ENCODE measurements at places on chromosomes 3 and 15.
A peak's percentile ranks its signal among the peaks of the same experiment; 100 is the strongest.

- DNase-seq = no peak
These were observed 45.2 kb upstream of the UMPS start for GRCh38 chr3:124685067-124685466.

DNA sequence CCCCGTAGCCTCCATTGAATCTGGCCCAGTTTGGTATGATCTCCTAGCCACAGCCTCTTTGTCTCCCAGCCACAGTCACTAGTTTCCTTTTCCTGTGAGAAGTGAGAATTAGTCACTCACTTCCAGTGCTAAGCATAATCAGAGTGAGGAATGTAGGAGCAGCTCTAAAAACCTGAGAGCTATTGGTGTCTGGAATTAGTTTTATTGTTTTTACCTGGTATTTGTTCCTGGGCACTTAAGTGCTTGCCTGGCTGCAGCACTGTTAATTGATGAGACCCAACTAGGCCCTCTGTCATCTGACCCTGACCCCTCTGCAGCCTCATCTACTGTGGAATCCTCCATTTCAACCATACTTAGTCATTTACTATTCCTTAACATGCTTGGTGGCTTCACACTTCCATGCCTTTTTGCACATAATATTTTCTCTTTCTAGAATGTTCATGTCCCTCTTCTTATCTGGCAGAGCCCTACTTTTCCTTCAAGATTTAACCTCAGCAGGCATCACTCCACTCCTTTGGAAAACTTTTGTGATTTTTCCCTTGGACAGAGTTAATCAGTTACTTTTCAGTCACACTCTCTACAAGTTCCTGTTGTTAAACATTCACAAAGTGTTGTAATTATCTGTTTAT, 48.8 kb downstream of the PDE8A start:
- no peak for DNase-seq

- no peak for DNase-seq
These were observed 52.0 kb upstream of the LRIG1 start for GRCh38 chr3:66552846-66553245.

DNA sequence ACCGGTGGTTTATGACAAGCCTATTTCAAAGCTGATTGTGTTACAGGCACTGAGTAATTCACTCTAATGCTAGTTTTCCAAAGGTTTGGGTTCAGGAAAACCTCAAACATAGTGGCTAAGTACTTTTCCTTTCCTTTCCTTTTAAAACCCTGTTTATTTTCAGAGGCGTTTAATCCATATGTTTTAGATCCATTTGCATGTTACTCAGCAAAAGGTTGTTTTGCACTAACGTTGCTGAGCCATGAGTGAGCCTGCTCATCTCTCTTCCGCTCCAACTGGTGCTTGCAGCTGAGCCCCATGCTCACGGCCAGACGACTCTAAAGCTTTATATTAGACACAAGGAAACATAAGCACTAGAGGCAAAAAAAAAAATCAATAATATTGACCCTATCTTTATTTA, 9.4 kb downstream of the CEMIP start:
- DNase-seq = peak; percentile 28

- DNase-seq = no peak
These were observed 370.3 kb upstream of the DPPA4 start for GRCh38 chr3:109707617-109708016.

DNA sequence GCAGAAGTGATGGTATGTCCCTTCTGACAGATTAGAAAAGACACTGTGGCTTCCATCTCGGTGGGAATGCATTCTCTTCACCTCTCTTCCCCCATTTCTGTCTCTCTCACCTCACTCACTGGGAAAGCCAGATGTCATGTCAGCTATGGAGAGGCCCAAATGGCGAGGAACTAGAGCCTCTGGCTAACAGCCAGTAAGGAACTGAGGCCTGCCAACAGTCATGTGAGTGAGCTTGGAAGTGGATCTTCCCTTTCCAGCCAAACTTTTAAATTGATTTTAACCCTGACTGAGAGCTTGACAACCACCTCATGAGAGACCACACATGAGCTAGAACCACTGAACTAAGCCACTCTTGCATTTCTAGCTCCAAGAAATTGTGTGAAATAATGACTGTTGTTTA, 35.2 kb upstream of the CDAN1 start:
- DNase-seq = peak; percentile 38

GRCh38 chr15:68802373-68802772, 18.3 kb downstream of the ANP32A start:
- no peak for DNase-seq

- no peak for DNase-seq
These were observed 91.9 kb downstream of the MB21D2 start for GRCh38 chr3:192825657-192826200.

GRCh38 chr15:47778263-47778770, 61.0 kb downstream of the SEMA6D start:
- DNase-seq = no peak

GRCh38 chr3:52121813-52122212, 32.4 kb downstream of the POC1A start:
- no peak for DNase-seq

- no peak for DNase-seq
These were observed 73.6 kb downstream of the ETV5 start for GRCh38 chr3:186035277-186035676.

DNA sequence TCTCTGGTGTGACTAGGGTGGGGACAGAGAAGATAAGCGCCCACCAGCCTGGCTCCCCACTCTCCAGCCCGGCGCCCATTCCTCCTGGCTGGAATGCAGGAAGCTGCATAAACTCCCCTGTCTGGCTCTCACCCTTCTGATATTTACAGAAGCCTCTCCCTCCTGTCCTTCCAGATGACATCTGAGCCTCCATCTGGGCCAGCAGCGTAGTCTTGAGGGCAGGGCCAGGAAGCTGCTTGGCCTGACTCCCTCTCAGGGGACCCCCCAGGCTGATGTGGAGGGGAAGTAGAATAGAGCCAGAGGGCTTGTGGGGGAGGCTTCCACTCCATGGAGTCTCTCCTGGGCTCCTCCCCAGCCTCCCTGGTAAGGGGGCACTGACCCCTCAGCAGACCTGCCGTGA, 49.9 kb downstream of the LINGO1 start:
- no peak for DNase-seq

GRCh38 chr15:28942571-28942970, 56.8 kb downstream of the APBA2 start:
- no peak for DNase-seq

GRCh38 chr3:46571684-46572083, 5.6 kb upstream of the LRRC2 start:
- no peak for DNase-seq

- DNase-seq = peak; percentile 65
These were observed 1.1 kb upstream of the CSRNP1 start for GRCh38 chr3:39154280-39155021.

DNA sequence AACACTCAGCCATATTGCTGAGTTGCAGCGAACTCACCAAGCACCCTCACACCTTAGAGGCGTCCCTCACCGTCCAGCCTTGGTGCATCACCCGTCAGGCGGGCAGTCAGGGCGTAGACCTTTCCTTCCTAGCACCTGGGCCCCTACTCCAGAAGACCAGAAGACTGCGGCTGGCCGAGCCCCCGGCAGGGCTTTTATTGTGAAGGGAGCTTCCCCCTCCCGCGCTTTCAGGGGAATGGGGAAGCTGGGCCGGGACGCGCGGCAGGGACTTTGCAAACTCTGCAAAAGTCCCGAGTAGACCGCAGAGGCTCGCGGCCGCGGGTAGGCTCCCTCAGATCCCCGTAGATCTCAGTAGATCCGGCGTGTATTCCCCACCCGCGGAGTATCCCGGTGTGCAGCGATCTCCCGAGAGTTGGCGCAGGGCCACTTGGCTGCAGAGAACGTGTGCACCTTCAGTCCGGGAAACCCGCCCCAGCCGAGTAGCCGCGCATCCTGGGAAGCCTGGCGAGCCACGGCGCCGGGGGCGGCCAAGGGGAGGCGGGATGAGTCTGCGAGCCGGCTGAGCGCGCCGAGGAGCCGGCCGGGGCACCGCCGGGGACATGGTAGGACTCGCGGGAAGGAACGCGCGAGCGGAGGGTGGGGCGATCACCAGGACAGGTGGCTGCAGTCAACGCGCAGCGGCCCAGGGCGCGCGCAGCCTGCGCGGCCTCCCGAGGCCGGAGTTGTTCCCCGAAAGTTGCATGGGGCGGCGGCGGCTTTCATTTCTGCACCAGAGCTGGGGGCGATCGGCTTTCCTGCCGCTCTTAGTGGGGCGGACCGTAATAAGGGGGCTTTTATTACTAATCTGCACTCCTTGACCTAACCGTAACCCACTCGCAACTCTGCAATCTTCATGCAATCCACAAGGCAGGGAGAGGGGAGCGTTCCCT, at the start of gene GASK1A:
GASK1A (plus strand) TSS at position 268 of the 929 bp plus-strand sequence; CDS start at position 600, 332 bp downstream.
- no peak for DNase-seq

- DNase-seq = peak; percentile 81
These were observed 162.5 kb upstream of the CHRNA7 start for GRCh38 chr15:31867536-31868442.

DNA sequence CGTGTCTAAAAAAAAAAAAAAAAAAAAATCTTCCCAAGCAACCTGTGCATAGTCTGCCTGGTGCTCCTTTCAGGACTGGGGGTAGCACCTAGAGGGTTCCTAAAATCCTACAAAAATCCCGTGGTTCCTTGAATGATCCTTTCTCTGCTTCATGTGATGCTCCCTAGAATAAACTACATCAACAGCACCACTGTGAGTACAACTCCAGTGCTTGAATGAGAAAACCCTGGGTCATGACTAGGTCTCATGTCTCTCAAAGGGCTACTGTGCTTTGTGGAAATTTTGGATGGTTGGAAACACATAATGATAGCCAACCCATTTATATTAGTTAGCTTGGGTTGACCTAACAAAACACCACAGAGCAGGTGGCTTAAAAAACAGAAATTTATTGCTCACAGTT, 243.5 kb downstream of the OPA1 start:
- no peak for DNase-seq

- no peak for DNase-seq
These were observed 31.7 kb downstream of the SLCO2A1 start for GRCh38 chr3:133997871-133998635.

GRCh38 chr15:66293419-66294156, at the start of gene DIS3L:
TSS of gene DIS3L (plus strand) at chr15:66293568. CDS start at chr15:66293597, 29 bp downstream.
- DNase-seq = peak; percentile 53

GRCh38 chr15:74176262-74177214, 3.0 kb downstream of the ISLR start:
- no peak for DNase-seq

GRCh38 chr3:42632146-42632545, 21.4 kb upstream of the ZBTB47 start:
- no peak for DNase-seq

GRCh38 chr3:194087995-194088855, 47.7 kb upstream of the HES1 start:
- DNase-seq = no peak

DNA sequence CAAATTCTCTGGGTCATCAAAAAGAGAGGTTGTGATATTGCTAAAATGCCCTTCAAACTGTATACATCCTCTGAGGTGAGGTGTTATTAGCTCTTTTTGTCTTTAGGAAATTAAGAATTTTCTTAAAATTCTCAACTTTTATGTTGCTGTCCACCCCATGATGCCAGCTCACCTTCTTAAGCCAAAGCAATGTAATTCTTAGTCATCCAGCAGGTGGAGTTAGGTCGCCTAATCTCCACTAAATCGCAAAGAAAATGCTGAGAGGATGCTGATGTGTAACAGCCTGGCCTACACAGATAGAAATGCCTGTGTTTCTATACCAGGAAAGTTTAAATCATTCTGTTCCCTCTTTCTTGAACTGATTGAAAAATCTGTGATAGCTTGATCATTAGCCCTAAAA, 770.2 kb upstream of the ALCAM start:
- peak; percentile 35 for DNase-seq

- DNase-seq = no peak
These were observed 55.1 kb downstream of the EXOG start for GRCh38 chr3:38551026-38551832.

All from cerebellar cortex (tissue), 1 donor.